ENCODE measurements at places on chromosomes 1 and 21. TPM values are rescaled to one million over a fixed set of nuclear protein-coding genes. Genes with fewer than 3 reads are reported as not detected.

DNA sequence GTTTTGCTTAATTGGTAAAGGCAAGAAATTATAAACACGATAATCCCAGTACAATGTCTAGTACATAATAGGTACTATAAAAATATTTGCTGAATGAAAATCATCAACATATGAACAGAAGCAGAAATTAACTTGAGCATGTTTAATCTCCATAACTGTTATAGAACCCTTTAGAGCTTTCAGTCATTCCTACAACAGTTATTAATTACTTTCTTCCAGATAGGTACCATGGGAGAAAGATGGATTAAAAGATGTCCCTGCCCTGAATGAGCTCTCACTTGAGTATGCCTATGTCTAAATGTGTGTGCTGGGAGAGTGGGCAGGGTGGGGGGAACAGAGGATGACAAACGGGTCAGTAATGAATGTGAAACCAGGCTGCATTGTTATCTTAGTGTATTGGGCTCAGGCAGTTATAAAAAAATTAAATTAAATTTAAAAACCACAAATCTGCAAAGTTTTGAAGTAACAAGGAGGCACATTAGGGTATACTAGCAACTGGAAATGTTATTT, 2.4 kb downstream of the EPS15 start:
- H3K4me3 ChIP-seq: peak overlapping the region; percentile 91
- peaks cover 25% of the 10 kb centered on the region for H3K36me3 ChIP-seq
- H3K4me1 ChIP-seq: peaks cover 37% of the 10 kb centered on the region
- no peak for DNase-seq
- no peaks in the 10 kb centered on the region for H3K27me3 ChIP-seq

DNA sequence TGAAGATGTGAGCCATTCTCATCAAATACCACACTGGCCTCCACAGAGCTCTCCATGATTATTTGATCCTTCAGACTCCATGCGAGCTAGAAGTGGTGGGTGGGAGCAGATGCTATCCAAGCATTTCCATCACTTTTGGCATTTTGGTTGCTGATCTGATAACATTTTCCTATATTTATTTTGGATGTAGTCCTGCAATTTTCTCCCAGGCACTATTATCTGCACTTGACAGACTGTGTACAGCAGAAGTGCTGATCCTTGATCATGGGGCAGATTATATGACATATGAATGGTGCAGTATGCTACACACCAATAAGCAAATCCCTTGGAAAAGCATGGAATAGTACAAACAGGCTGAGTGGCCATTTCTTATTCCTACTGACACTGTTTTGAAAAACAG, 167.6 kb upstream of the LRRC7 start:
- no peak overlapping the region for H3K27ac ChIP-seq
- no peak for DNase-seq
- H3K36me3 ChIP-seq: no peaks in the 10 kb centered on the region
- H3K4me3 ChIP-seq: no peak overlapping the region

- no peaks in the 10 kb centered on the region for H3K36me3 ChIP-seq
- no peak overlapping the region for H3K4me3 ChIP-seq
- H3K4me1 ChIP-seq: no peaks in the 10 kb centered on the region
- H3K27me3 ChIP-seq: no peaks in the 10 kb centered on the region
Observed at GRCh38 chr1:209191262-209191634, 392.3 kb upstream of the CAMK1G start.

GRCh38 chr21:38505654-38506523, 7.6 kb upstream of the ERG start:
- H3K27ac ChIP-seq: no peak overlapping the region
- peak; percentile 33 for DNase-seq
- no peaks in the 10 kb centered on the region for H3K4me1 ChIP-seq
- H3K36me3 ChIP-seq: no peaks in the 10 kb centered on the region

GRCh38 chr1:184691719-184692324, 62.8 kb downstream of the EDEM3 start:
- H3K36me3 ChIP-seq: peaks cover 5% of the 10 kb centered on the region
- no peak overlapping the region for H3K4me3 ChIP-seq
- peak; percentile 28 for DNase-seq
- H3K4me1 ChIP-seq: no peaks in the 10 kb centered on the region

GRCh38 chr21:38470755-38471154, 27.5 kb downstream of the ERG start:
- no peak overlapping the region for H3K27ac ChIP-seq
- no peaks in the 10 kb centered on the region for H3K36me3 ChIP-seq
- no peak for DNase-seq
- peaks cover 8% of the 10 kb centered on the region for H3K4me1 ChIP-seq
- H3K27me3 ChIP-seq: peaks cover 59% of the 10 kb centered on the region
- H3K4me3 ChIP-seq: no peak overlapping the region

- no peak for DNase-seq
- peaks cover 13% of the 10 kb centered on the region for H3K27me3 ChIP-seq
- peaks cover 5% of the 10 kb centered on the region for H3K36me3 ChIP-seq
- no peak overlapping the region for H3K4me3 ChIP-seq
- no peak overlapping the region for H3K27ac ChIP-seq
Observed at GRCh38 chr1:116125758-116126157, 14.6 kb downstream of the MAB21L3 start.

C1QA gene
- not detected for total RNA-seq

UBQLN4 gene
- 77.3 TPM for total RNA-seq

AGT gene
- 27.5 TPM for total RNA-seq
